ENCODE measurements at places on chromosomes 13 and 19.

DNA sequence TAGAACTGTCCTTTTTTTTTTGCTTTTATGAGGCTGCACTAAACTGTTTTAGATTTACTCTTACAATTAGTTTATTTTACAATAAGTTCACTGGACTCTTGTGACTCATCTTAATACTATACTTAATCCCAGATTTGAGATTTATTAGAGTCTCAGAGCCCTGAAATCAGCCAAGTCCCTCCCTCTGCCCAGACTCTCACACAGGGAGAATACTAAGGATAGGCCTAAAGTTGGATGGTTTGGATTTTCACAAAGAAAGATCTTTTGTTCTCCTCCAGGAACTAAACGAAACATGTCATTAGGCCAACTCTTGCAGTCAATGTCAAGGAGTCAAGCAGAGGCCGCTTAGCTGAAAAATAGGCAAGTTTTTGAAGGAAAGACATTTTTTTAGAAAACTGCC is 42.7 kb upstream of the MIR17HG start:
- DNase-seq: no peak

DNA sequence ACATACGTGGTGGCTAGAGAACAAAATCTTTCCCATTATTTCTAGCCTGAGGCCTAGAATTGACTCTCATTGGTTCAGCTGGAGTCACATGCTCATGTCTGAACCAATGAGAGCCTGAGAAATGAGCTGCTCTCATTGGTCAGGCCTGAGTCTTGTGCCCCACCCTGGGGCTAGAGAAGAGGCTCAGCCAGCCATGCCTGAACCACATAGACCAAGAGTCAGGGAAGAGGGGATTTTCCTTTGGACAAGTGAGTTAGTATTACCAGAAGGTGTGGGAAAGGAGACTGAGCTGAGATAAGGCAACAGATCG is 6.9 kb downstream of the FXYD5 start:
- no peak for DNase-seq

GRCh38 chr19:21519488-21519887 is 14.1 kb downstream of the ZNF429 start:
- DNase-seq: no peak

DNA sequence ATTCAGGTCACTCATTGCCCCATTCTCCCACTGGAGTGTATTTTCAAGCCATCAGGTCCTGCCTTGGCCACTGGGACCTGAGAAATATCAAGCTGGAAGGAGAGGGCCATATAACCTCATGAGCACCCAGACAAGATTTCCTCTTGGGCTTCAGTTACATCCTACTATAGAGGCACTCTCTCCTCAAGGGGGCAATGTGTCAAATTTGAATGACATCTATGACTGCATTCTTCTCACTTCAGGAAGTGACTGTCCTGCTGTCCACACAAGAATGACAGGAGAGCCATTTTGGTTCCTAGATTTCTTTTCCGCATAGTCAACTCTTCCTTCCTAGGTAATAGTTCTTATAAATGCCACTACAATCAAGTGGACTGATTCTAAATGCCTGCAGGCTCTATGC is 416.2 kb downstream of the DIAPH3 start:
- DNase-seq: no peak

DNA sequence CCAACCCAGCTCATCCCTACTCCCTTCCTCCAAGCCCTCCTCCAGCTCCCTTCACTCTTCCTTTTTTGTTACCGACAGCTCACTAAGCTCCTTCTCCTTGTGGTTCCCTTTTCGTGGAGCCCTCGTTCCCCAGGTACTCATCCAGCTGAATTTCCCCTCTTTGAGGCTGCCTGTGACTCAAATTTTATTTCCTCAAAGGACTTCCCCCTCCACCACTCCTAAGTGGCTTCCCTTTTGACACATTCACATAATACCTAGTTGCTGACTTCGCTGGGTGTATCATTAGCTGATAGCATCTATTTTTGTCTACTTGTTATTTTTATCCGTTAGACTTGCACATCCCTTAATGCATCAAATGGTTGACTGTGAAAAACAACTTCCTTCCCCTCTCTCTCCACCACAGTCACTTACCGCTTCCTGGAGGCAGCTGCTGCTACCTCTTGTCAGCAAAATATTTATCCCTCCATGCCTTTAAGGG is 14.5 kb downstream of the FFAR2 start:
- DNase-seq: peak; percentile 56

DNA sequence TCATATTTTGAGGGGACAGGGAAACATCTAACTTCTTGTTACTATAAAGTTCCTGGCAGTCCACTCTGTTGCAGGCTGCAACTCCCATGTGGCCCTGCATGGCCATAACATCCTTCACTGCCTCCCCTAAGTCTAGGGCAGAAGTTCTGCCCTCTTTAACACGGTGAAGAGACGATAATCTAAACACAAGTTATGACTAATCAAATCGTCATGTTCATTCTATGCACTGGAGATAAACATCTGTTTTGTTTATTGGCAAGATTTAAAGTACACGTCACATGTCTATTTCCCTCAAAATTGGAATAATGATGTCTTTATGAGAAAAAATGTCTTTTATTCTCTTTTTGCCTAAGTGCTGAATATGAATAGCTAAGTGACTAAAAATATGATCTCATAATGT is 1629.4 kb downstream of the PCDH9 start:
- DNase-seq: no peak

DNA sequence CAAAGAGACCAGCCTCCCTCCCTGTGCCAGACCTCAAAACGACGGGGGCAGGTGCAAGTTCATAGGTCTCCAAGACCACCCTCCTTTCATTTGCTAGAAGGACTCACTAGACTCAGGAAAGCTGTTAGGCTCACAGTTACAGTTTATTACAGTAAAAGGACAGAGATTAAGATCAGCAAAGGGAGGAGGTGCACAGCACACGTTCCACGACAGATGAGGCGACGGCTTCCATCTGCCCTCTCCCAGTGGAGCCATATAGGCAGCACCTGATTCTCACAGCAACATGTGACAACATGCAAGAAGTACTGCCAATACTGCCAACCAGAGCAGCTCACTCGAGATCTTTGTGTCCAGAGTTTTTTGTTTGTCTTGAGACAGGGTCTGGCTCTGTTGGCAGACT is 9.4 kb upstream of the CEACAM19 start:
- DNase-seq: no peak
